ENCODE measurements at places on chromosomes 3 and 15.
A peak's percentile ranks its signal among the peaks of the same experiment; 100 is the strongest.

GRCh38 chr3:160735826-160736225, 20.2 kb upstream of the PPM1L start:
- DNase-seq, result no peak

GRCh38 chr3:10195366-10196089, 30.8 kb downstream of the IRAK2 start:
- no peak for DNase-seq

- no peak for DNase-seq
Measured at GRCh38 chr3:72179107-72179464, 394.1 kb upstream of the PROK2 start.

GRCh38 chr3:31848911-31849310, 132.2 kb downstream of the OSBPL10 start:
- DNase-seq, result no peak

- no peak for DNase-seq
Measured at GRCh38 chr15:22891426-22892210, 53.2 kb downstream of the NIPA2 start.

DNA sequence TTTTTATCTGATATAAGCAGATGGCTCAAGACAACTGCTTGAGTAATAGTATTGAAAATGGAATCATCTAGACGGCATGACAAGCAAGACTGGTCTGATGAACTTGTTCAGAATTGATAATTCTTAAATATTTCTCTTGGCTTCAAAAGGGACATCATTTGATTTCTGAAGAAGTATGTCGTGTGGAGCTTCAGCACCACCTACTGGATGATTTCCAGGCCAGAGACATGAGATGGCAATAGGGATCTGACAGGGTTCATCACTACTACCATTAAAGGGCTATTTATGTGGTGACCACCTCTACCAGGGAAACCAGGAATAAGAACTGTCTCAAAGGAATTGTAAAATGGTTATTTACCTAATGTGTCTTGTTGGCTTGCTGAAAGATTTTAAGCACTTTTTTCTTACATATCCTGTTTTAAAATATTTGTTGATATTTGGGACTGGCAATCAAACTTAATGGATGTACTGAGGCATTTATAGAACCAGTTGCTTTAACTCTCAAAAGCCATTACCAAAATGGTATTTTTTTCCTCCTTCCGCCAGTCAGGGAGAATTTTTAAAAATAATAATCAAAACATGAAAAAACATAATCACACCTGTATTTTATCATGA, 99.5 kb upstream of the FAM98B start:
- peak; percentile 1 for DNase-seq

GRCh38 chr3:56825567-56826438, 24.1 kb upstream of the ARHGEF3 start:
- no peak for DNase-seq

- DNase-seq, result no peak
Measured at GRCh38 chr3:41075975-41076374, 123.3 kb upstream of the CTNNB1 start.

- DNase-seq, result no peak
Measured at GRCh38 chr3:146884296-146884695, 279.1 kb upstream of the PLSCR5 start.

- DNase-seq, result no peak
Measured at GRCh38 chr3:29694783-29695182, 413.9 kb downstream of the RBMS3 start.

GRCh38 chr3:194705761-194706160, 20.1 kb downstream of the FAM43A start:
- no peak for DNase-seq

GRCh38 chr15:86623236-86623635, 543.6 kb downstream of the AGBL1 start:
- DNase-seq, result no peak

- DNase-seq, result no peak
Measured at GRCh38 chr3:50515565-50516439, 12.4 kb upstream of the CACNA2D2 start.

DNA sequence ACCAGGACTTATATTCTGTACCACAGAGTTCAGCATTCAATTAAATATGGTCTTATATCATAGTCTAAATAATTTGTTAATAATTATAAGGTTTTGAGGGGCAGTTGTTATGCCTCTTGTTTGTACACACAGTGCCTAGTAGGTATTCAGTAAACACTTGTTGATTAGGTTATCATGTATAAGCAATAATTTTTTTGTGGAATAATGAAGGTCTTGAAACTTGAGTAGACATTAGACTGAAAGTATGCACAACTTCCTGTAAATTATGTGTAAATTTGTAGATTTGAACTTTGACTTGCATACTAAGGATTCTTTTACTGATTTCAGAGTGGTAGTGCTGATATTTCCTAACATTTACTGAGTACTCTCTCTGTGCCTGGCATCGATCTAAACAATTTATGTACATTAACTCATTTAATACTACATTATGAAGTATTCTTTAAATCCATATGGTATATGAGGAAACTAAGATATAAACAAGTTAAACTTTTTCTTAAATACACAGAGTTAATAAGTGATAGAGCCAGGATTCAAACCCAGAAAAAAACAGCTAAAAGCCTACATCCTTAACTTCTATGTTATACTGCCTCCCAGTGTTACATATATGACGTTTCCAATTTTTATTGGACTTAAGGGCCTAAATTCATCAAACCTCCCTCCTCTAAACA, 65.1 kb downstream of the GLCE start:
- no peak for DNase-seq

All from activated CD4-positive, CD25-positive, alpha-beta regulatory T cell (primary cell).